ENCODE measurements at places on chromosomes 4 and X.

DNA sequence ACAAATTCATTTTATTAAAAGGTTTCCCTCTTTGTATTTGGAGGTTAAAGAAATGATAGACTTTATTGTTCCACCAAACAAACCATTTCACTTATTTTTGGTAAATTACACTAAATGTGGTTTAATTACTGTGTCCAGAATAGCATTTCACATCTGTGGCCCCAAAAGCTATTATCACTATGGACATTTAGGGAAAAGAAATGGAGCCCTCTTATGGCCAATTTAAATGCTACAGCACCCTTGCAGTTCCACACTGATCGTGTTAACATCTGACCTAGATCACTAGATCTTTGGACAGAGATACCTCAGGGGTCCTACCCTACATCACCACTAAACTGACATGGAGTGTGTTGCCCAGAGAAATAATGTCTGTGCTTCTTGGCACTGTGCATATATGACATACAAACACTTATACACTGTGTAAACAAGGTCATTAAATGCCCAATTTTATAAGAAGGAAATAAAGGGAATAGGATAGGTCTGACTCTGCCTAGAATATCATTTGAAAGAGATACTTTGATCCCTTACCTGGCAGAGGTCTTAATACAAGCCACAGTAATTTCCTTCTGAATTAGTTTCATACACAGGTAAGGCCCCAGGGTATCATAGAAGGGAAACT lies 163.9 kb downstream of the KDR start:
- DNase-seq: peak; percentile 56

DNA sequence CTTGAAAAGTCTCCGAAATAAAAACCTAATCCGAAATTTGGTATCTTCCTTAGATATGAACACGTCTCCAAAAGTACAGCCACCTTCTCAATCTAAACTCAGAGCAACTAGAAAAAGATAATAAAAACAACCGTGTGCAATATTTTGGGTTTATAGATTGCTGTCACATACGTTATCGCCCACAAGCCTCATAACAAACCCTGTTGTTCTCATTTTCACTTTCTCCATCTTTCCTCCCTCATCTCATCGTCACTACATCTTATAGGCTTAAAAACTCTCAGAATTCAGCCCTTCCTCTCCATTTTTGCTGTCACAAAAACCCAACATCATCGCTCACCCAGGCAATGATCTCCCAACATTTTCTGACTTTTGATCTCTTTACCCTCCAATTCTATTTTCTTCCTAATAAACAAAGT lies 448 bp upstream of the SCFD2 start:
- DNase-seq: no peak

GRCh38 chr4:169945636-169946035 lies 80.6 kb downstream of the MFAP3L start:
- no peak for DNase-seq

GRCh38 chr4:173917255-173917960 lies 366.1 kb downstream of the FBXO8 start:
- DNase-seq: peak; percentile 7

DNA sequence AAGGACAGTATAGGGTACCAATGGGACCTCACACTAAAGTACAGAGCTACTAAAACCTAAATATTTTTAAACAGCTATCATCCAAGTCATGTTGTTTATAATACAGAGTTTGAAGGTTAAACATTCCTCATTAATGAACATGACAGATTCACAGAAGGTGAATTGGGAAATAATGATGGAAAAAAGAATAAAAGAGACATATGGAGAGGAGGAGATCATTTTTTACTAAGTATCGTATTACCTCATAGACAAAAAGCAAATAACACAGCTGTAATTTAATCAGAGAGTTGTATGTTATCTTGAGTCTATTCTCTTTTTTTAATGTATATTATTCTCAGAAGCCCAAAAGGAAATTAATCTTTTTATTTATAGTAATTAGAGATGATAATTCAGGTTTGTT lies 7.9 kb downstream of the PLK4 start:
- DNase-seq: no peak

DNA sequence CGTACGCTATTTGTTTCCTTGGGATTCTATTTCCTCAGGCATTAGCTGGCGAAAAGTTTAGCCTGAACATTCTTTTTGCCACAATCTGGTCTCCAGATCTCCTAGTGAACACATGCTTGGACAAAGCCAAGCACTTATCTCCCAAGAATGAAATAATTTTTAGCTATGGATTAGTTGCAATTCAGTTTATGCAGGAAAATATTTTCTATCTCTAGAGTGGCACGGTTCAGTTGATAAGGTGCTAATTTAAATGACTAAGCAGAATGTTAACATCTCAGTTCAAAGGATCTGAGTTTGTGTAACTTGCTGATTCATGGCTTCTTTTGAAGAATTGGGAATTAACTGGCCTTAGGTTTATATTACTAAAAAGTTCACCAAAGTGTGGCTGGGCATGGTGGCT lies 58.1 kb upstream of the JADE1 start:
- DNase-seq: no peak

- DNase-seq: no peak
These were observed 197.8 kb downstream of the HS3ST1 start for GRCh38 chr4:11230866-11231265.

- no peak for DNase-seq
These were observed 67.4 kb downstream of the ENPP6 start for GRCh38 chr4:184150102-184150839.

DNA sequence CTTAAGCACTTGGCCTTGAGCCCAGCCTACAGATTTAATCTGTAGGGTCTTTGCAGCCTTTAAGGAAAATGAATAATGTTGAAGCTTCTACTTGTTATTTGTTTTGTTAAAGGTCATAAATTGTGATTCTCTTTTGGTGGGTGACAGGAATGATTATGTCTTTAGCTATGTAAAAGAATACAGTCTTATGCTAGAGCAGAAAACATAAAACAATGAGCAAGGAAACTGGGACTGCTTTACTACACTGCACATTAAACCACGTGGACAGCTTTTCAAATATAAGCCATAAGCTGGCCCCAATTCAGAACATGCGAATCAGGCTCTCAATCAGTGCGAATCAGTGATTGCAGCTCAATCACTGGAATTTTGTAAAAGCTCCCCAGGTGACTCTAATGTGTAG lies 40.9 kb upstream of the TBC1D19 start:
- no peak for DNase-seq

DNA sequence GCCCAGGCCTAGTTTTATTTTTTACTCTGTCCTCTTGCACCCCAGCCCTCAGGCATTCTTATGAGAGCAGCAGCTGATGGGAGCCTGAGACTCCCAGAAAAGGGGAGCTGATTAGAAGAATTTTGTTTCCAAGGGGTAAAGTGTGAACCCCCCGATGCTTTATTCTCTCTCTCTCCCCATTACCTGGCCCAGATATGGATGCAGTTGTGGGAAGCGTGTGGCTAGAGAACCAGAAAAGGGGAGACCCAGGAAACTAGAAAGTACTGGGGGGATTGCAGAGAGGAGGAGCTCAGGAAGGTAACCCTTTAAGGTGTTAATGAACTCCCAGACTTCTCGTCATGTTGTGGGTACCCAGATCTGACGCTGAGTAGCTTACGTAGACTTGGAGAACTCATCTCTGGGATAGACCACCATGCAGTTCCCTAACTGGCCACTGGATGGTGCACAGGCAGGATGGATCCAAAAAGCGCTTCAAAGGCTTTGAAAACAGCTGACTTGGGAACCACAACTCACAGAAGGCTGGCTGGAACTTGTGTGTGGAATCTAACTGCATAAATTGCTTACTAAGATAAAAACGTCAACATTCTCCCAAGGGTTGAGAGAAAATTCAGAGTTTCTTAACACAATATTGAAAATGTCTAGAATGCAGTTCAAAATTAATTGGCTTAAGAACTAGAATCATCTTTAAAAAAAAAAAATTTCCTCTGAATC lies 64.7 kb downstream of the TBC1D14 start:
- peak; percentile 92 for DNase-seq

GRCh38 chr4:8245884-8246833 lies 23.4 kb upstream of the HTRA3 start:
- DNase-seq: no peak

- no peak for DNase-seq
These were observed 35.1 kb downstream of the TSPAN5 start for GRCh38 chr4:98623126-98623802.

DNA sequence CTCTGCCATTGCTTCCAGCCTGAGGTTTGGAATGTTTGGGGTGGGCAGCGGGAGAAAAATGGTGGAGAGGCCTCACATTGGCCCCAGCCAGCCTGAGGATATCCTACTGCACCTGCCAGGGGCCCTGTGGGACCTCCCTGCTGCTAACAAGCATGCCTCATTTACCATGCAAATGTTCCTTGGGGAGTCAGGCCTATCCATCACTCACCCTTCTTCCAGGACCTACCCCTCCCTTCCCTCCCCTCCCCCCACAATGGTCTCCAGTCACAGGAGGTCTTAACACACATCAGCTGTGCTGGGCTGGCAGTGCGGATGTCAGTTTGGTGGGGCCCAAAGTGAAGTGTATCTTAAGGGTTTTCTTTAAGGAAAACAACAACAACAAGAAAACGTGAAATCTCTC lies 139.2 kb downstream of the SHOX start:
- DNase-seq: no peak

GRCh38 chr4:92864096-92864495 lies 560.3 kb downstream of the GRID2 start:
- DNase-seq: no peak

DNA sequence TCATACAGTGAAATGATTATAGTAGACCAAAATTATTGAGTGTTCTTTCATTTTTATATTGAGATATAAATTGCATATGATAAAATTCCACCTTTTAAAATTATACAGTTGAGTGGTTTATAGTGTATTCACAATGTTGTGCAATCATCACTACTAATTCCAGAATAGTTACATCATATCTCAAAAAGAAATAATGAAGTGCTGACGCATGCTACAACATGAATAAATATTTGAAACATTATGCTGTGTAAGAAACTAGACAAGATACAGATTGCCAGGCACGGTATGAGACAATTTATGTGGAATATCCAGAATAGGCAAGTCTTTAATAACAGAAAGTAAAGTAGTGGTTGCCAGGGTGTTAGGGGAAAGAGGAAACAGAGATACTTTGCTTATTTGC lies 871.7 kb downstream of the FAM133A start:
- DNase-seq: no peak

DNA sequence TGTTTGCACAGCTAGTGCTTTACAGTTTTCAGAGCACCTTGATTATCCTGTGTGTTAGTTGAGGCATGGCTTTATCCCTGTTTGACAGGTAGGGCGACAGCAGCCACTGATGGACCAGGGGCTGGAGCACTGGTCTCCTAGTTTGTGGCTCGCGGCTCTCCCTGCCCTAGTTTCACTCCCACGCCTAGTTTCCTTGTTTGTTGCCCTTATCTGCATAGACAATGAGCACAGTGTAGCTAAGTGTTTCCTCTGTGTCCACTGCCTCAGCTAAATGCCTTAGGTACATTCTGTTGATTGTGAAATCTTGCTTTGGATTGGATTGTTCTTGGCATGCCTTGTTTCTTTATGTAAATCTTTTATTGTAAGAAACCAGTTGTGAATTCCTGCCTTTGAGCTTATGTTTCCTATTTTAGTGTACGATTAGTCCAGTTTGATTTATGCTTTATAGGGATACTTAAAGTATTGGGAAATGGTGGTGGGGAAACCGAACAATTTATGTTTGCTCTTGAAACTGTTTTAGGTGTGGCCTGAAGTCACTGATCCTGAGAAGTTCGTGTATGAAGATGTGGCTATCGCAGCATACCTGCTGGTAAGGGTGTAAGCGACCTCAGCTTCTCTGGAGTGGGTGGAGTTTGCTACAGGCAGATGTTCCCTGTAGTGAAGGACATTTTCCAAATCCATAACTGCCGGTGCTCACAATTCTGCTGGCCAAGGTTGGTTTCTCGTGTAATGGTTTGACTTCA lies 11.0 kb downstream of the TRMT44 start:
- no peak for DNase-seq

DNA sequence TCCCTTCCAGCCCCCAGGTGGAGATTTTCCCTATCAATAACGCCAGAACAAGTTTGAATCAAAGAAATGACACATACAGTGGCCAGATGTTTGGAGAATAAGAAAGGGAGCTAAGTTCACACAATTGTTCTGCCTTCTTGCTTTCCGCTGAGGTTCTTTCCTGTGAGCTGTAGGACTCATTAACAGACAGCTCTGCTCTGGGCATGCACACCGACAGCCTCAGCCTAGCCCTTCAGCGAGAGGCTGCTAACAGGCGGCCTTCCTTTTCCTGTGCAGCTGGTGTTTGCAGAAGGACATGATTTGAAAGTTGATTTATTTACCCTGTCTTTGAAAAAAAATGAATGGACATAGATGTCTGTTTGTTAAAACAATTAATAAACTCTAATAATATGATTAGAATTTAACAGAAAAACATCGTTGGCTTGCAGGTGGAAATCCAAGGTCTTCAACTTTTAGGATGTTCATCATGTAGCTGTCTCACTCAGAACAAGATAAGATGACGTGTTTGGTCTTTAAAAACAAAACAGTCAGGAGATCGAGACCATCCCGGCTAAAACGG lies 183.3 kb downstream of the KDR start:
- DNase-seq: no peak

DNA sequence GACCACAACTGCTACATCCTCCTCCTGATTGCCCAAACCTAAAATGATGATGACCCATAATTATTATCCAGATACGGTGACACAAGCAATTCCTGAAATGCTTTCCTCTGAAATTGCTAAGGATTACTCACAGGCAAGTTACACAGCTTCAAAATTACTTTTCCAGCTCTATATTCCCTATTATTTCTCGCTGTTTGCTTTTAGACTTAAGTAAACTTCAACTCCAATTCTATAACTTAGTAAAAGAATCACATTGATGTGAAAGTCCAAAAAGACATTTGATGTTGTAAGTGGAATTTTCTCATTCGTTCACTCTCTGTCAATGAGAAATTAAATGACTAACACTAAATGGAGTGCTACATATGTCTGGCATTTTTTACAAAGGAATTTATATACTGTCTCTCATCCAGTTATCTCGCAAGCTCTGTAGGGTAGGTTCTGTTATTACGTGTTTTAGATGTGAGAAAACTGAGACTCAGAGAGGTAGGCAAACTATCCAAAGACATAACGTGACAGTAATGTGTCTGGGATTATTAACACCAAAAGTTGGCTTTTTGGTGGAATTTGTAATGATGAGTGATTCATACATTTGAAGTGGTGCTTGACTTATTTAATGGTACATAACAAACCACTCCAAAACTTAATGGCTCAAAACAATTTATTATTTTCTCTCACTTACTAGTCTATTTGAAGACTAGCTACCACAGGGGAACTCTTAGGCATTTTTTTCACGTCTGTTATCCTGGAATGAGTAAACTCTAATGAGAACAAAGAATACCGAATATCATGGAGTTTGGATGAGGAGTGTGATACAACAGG lies 31.5 kb downstream of the PALLD start:
- peak; percentile 50 for DNase-seq

- no peak for DNase-seq
These were observed 158.6 kb downstream of the STPG2 start for GRCh38 chr4:97984545-97985131.
